ENCODE measurements at places on chromosomes 3 and 15. TPM values are rescaled to one million over a fixed set of nuclear protein-coding genes. Genes with fewer than 3 reads are reported as not detected.

DNAJB11 gene
- total RNA-seq, result 153 TPM

ACAN gene
- 0.77 TPM for total RNA-seq

ZNF80 gene
- total RNA-seq, result 0.11 TPM

KNSTRN gene
- 41.8 TPM for total RNA-seq

ATP13A4 gene
- total RNA-seq, result not detected

SAMMSON gene
- 26.3 TPM for total RNA-seq

DNA sequence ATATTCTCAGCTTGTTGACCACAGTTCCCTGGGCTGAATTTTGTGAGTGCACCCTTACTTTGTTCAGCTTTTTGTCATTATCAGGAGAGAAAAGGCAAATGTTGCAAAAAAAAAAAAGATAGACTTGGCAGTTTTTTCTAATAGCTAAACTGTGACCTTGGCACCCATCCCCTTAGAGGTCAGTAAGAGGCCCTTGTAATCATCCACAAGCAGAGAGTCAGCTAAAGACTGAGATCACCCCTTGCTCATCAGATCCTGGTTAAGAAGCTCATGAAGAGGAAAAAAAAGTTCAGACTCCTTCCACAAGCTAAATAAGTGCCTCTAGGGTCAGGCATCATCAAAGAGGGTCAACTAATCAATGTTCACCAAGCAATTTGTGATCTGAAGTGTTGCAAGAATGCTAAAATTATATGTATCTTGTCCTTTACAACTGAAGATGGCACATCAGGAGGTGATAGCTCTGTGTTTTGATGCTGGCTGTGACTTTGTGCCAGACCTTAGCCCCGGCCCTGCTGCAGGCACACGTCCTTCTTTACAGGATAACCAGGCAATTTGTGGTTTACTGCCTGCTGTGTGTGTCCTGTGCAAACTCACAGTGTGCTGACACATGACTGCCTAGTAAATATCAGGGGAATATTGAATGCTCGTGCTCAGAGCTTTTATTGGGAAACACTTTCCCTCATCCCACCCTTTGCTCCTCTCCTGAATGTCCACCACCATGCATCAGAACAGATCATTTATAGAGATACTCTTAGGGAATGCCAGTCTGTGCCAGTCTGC lies 262.9 kb downstream of the IL5RA start:
- DNase-seq, result no peak

GRCh38 chr3:177329854-177330253 lies 132.6 kb upstream of the TBL1XR1 start:
- DNase-seq, result no peak

DNA sequence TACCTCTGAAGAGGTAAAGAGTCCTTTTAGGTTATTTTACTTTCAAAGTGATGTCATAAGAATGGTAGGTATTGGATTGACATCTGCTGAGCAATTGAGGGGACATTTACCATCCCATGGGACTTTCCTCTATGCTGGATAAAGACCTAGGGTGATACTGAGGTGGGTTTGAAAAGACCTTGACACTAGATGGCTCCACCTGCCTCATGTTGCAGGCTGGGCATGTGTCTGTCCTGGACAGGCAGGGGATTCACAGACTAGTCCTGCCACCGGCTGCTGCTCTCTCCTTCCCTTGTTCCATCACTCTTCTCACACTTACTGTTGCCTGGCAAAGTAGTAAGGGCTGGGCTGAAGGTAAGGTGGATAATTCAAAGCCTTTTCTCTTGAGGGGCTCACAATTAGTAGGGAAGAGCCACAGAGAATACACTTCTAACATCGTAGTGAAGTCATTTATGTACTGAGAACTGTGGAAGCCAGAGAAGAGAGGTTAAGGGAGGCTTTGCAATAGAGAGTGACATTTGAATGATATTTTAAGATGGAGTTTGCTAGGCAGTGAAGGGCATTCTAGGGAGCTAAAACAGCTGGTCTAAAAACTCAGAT lies 27.7 kb downstream of the TRAK1 start:
- peak; percentile 70 for DNase-seq

DNA sequence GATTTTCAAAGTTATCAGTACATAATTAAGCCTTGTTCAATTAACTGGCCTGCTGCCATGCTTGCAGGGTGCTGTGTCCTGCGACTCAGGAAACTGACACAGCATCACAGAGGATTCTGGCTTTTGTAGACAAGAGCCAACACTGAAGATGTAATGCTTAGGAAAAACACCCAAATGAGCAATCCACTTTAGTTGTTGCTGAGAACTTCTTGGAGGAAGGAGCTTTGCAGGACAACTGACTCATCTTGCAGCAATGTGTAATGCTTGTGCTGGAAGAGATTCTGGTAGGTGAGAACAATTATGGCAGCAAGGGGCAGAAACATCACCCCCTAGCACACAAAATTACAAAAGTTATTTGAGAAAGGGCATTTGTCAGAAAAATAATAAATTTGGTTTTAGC lies 67.6 kb downstream of the NLGN1 start:
- DNase-seq, result no peak

GRCh38 chr3:17508180-17508752 lies 234.2 kb downstream of the TBC1D5 start:
- DNase-seq, result no peak

- DNase-seq, result peak; percentile 67
Observed at GRCh38 chr3:116453666-116454346, 8.5 kb upstream of the LSAMP start.

- no peak for DNase-seq
Observed at GRCh38 chr15:56241374-56242105, 2.1 kb downstream of the RFX7 start.

- no peak for DNase-seq
Observed at GRCh38 chr3:172892158-172892557, 141.6 kb downstream of the ECT2 start.

GRCh38 chr15:28987337-28987736 lies 101.6 kb downstream of the APBA2 start:
- DNase-seq, result no peak

GRCh38 chr15:72706266-72706665 lies 20.3 kb downstream of the BBS4 start:
- no peak for DNase-seq

- DNase-seq, result no peak
Observed at GRCh38 chr3:17573396-17573795, 169.0 kb downstream of the TBC1D5 start.

DNA sequence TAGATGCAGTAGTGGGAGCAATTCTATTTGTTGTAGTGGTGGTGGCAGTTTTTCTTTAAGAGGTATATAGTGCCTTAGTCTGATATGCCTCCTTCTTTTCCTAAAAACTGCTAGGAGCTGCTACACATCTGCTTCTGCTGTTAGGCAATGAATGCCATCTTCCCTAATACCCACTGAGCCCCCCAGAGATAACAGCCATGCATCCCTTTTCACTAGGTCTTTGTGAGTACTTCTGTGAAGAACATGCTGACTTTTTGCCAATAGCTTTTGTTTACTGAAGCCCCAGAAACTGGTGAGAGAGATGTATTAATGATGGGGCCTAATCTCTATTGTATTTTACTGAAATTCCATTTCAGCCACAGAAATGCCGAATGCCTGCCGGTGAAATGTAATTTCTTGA lies 92.6 kb upstream of the CHL1 start:
- DNase-seq, result no peak

GRCh38 chr15:25795061-25795460 lies 68.1 kb downstream of the ATP10A start:
- no peak for DNase-seq

DNA sequence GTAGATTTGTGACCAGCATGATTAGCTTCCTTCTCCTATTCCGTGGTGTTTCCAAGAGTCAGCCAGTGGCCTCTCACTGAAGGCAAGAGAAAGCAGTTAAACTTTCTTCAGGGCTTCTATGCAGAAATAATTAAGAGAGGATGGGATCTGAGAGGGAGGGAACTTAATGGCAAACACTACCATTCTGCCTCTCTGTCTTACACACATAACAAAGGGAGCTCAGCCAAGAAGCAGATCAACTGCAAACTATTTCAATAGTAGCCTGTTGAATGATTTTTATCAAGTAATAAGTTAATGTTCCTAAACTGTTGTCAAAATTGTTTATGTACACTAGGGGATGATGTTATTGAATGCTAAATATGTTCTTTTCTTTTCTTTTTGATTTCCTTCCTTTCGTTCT lies 11.8 kb downstream of the OXSR1 start:
- DNase-seq, result no peak

- peak; percentile 72 for DNase-seq
Observed at GRCh38 chr3:191330530-191331048, 263 bp upstream of the UTS2B start.

DNA sequence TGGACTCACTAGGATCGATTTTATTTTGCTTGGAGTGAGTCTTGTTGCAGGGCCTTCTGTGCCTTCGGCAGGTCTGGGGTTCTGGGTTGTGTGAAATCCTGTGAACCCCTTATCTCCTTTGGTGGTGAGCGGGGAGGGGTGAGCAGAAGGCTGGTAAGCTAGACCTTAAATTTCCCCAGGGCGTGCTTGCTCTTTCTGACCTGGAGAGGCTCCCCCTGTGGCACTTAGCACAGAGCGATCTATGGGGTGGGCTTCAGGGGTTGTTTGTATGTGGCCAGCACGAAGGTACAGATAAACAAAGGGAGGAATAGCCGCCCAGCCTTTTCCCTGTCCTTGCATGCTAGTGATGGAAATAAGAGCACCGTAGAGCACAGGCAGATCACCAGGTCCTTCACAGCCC lies 11.8 kb downstream of the CACNA2D3 start:
- DNase-seq, result no peak

DNA sequence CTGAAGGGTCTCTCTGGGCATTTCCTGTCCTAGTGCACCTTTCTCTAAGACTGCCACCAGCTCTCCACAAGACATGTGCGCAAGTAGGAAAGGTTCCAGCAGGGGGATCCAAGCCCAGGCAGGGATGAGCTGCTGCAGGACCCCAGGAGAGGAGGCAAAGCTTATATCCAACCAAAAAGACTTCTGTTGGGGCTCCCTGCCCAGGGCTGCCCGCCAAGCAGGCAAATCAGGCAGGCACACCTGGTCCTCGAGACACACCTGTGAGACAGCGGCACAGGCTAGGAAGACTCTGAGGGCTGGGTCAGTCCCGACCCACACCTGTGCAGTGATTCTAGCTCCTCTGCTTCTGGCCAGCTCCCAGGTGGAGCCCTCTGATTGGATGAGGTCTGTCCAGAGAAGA lies 80.6 kb downstream of the MYLK start:
- no peak for DNase-seq

GRCh38 chr3:55669133-55669532 lies 182.0 kb upstream of the WNT5A start:
- no peak for DNase-seq

- no peak for DNase-seq
Observed at GRCh38 chr15:45657254-45657653, 22.4 kb downstream of the SQOR start.

DNA sequence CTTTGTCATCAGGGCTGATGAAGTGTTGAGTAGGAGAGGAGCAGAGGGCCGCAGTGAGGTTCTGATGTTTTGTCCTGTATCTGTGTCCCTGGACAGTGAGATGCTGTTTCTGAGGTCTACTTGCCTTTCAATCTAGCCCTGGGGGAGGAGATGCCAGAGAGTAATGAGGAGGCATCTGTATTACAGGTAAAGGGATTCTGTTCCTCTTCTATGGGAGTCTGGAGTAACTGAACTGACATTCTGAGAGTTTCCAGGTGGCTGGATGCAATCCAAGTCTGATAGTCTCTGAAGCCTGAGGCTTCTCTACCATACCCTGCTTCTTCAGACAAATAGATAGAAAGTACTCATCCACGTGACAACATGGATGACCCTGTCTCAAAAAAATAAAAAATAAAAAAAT lies 60.9 kb downstream of the IL12A start:
- DNase-seq, result no peak

DNA sequence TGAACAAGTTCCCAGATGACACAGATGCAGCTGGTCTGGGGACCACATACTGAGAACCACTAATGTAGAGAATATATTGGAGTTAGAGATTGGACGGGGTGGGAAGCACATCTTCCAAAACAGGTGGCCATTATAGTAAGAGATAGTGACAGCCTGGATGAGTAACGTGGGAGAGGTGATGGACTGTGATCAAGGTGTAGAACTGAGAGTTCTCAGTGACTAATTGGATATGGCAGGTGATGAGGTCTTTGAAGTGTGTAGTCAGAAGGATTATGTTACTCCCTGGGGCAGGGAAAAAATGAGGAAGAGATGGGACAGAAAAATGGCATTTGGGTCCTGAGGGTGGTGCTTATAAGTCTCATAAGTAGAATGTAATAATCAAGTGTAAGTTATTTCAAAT lies 66.6 kb downstream of the KCNMB2 start:
- no peak for DNase-seq

Measured in SK-MEL-5 (cell line).